Endothelial cell (in vitro differentiated cells): ENCODE measurements at places on chromosomes 5 and 9.

- no peak for DNase-seq
Observed at GRCh38 chr5:132057498-132058255, 2.8 kb upstream of the IL3 start.

GRCh38 chr9:61666310-61666709 lies 476.5 kb downstream of the SPATA31A7 start:
- no peak for DNase-seq

DNA sequence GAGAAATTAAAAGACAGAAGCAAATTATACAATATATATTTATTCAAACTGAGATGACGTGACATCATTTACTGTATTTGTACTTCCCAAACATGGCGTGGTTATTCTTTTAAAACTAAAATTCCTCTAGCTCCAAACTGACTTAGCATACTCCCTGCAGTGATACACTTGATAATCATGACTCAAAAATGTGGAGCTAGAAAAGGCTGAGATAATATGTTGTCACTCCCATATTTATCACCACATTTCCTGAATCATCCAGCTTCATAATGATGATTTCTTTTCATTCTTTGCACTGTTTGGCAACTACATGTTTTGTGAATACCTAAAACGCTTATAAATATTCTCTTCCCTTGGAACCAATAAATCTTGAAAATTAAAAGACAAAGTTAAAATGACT lies 341.0 kb downstream of the EBF1 start:
- DNase-seq, result no peak

- DNase-seq, result no peak
Observed at GRCh38 chr5:31244921-31245320, 51.4 kb downstream of the CDH6 start.

- DNase-seq, result no peak
Observed at GRCh38 chr5:26856238-26856637, 182.1 kb downstream of the CDH9 start.
